ENCODE measurements at places on chromosomes 5 and 9.
A peak's percentile ranks its signal among the peaks of the same experiment; 100 is the strongest.

GRCh38 chr5:55923177-55923771, 71.5 kb downstream of the IL6ST start:
- peak; percentile 45 for DNase-seq

DNA sequence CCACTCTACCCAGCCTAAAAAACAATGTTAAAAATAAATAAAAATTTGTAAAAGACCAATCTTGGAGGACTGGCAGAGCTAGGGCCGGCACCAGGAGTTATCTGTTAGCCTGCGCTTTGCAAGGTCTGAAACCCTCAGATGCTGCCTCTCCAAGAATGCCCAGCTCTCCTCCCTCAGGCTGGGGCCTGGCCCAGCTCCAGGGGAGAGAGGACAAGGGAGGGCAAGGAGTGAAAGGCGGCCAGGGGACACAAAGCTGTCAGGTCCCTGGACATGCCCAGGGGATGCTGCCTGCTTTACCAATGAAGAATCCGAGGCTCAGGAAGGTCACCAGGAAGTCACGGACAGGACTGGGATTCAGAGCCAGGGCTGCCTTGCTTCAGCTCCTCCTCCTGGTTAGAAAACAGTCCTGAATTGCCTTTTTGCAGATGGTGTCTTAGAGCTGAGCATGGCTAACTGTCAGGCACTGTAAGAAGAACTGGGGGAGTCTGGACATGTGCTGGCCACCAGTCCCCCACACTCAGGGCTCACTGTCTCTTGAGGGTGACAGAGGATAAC, 5.5 kb upstream of the N4BP3 start:
- DNase-seq = no peak

DNA sequence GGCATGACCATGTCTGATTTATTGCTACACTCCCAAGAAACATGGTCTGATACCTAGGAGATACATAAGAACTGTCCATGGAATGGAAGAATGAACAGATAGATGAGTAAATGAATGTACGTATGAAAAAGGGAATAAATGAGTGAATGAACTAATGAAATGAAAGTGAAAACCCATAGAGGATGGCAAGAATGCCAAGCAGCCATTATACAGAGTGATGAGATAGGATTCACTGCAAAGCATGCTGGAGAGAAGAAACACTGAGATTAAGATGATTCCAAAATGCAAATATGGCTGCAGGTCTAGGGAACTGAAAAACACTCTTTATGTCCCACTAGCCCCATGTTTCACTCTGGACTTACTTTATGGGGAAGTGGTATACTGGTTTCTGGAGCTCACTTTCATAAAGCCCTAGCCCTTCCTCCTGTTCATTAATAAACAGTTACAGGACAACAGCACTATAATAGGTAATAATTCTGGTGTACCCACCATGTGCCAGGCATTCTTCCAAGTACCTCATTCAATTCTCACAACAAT, 170.3 kb upstream of the RAD23B start:
- no peak for DNase-seq

- DNase-seq = no peak
These were observed 142.5 kb upstream of the LPAR1 start for GRCh38 chr9:111180811-111181210.

DNA sequence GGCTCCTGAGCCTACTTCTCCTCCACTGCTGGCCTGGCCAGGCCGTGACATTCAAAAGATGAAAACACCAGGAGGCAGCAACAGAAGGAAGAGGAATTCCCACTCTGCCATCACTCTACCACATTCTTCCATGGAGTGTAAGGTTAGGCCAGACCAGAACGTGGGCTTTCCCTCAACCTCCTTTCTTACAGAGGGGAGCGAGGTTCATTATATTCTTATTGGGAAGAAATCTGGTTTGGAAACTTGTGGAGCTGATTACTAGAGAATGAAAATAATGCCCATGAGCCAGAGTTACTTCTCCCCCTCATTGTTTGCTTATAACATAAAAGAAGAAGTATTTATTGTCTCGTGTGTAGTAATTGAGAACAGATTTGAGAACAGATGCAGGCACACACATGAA, 136.3 kb upstream of the BASP1 start:
- peak; percentile 50 for DNase-seq

DNA sequence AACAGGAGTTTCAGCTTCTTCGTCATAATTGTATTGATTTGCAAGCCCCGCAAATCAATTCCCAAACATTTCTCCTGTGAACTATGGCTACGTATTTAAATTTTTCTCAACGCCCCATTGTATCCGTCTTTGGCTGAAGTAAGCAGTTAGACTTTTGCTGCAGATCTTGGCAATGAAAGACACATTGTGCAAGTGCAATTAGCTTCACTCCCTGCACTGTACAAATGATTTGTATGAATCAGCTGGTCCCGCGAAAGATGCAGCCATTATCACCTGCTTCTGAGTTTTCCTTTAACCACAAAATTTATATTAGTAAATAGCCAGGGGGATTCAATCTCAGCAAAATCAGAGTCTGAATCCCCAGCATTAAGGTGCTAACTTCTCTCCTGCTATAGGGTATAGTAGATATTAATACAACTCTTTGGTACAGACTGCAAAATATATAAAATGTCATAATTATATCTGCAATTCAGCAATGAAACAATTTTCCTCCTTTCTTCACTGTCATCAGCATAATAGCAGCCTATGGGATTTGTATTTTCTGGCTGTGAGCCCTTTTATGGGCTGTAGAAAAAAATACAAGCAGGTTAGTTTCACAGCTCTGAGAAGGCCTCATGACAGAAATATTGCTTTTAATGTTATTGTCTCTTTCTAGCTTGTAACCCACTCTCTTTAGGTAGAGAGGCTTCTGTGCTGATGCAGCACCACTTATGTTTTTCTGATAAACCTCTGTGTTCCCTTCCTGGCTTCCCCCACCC, 68.4 kb upstream of the SMARCA2 start:
- DNase-seq = no peak

- DNase-seq = peak; percentile 86
These were observed 39.5 kb upstream of the GARNL3 start for GRCh38 chr9:127224883-127225739.

DNA sequence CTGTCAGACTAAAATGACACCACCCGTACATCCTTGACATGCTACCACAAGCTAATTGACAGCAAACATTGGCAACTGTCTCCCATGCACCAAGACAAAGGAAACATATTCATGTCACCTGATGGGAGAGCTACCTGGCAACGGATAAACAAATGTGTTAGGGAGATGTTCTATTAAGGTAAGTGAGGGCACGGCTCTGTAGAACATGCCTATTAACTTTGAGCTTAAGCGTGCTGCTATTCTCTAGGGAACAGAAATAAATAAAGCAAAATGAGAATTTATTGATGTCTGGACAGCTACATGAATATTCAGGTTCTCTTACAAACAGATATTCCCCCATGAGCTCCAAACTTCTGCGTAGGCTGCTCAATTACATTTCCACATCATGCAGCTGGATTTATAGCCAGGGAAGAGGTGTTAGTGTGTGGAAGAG, 361.4 kb upstream of the RFX3 start:
- no peak for DNase-seq

- peak; percentile 78 for DNase-seq
These were observed 15.6 kb downstream of the FCN2 start for GRCh38 chr9:134895908-134896833.

DNA sequence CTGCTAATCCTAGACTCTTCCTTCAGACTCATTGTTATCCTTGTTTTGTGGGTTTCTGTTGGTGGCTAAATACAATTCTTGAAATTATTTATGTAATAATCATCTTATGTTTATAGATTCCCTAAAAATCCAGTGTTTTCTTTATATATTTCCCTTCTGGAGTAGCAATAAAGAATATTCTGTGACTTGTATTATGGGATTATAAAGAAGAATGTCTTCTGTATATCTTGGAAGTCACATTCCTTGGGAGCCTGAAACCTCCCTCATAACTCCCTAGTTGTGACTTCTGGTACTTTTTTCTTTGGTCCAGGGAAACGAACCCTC, 356.1 kb downstream of the TMEM167A start:
- peak; percentile 81 for DNase-seq

GRCh38 chr5:149724884-149725283, 5.2 kb upstream of the PPARGC1B start:
- DNase-seq = no peak
